Left ventricle myocardium inferior (tissue), 1 donor: ENCODE measurements at places on chromosomes 1 and 21. TPM values are rescaled to one million over a fixed set of nuclear protein-coding genes. Genes with fewer than 3 reads are reported as not detected.
A peak's percentile ranks its signal among the peaks of the same experiment; 100 is the strongest.

DNA sequence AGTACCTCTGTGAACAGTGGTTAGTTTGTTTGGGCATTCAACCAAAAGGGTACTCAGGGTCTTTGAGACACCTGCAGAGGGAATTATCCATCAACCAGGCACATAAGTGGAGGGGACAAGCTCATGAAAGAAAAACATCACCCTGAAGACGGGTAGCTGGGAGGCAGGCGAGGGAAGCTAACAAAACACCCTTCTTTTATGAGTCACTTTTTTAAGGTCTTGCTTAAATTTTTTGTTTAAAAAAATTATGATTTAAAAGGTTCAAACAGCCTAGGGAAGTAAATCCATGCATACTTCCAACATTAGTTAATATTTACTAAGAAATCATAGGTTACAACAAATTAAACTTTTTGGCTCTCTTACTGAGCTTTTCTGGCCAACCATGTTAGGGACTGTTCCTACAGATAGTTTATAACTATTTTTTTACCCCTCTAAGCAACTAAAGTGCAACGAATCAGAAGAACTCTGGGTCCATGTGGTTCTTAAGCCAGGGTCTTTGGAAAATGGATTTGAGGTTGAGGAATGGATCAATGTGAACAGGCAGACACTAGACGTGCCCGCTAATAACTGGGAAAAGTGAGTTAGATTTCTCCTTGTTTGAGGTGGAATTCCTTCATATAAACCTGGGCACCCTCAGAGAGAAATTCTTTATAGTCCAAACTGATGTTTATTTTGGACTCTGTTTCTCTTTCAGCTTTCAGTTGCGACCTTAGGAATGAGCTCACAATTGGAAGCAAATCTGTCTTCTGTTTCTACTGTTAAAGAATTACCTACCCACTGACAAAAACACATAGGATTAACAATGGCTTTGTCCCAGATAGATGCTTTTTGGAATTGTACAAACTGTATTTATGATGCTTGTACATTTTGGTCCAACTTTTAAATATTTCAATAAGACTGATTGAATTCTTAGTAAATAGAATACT, 123.0 kb downstream of the LYPLAL1 start:
- no peaks in the 10 kb centered on the region for H3K27me3 ChIP-seq
- no peak overlapping the region for H3K27ac ChIP-seq
- no peak overlapping the region for H3K4me3 ChIP-seq
- DNase-seq = no peak

- H3K36me3 ChIP-seq = no peaks in the 10 kb centered on the region
- no peaks in the 10 kb centered on the region for H3K4me1 ChIP-seq
- H3K4me3 ChIP-seq = no peak overlapping the region
- H3K27ac ChIP-seq = no peak overlapping the region
Observed at GRCh38 chr1:163974120-163974519, 584.9 kb upstream of the PBX1 start.

GRCh38 chr1:201603613-201604232, 64.8 kb downstream of the NAV1 start:
- no peak overlapping the region for H3K4me3 ChIP-seq
- no peaks in the 10 kb centered on the region for H3K27me3 ChIP-seq
- DNase-seq = no peak
- no peak overlapping the region for H3K27ac ChIP-seq
- no peaks in the 10 kb centered on the region for H3K36me3 ChIP-seq
- peaks cover 53% of the 10 kb centered on the region for H3K4me1 ChIP-seq

The HEYL gene
- 21.2 TPM for total RNA-seq

GRCh38 chr1:19315378-19316198, 3.5 kb downstream of the SLC66A1 start:
- peaks cover 14% of the 10 kb centered on the region for H3K36me3 ChIP-seq
- no peak overlapping the region for H3K27ac ChIP-seq
- H3K27me3 ChIP-seq = no peaks in the 10 kb centered on the region
- no peak overlapping the region for H3K4me3 ChIP-seq
- H3K4me1 ChIP-seq = peaks cover 36% of the 10 kb centered on the region
- no peak for DNase-seq

DNA sequence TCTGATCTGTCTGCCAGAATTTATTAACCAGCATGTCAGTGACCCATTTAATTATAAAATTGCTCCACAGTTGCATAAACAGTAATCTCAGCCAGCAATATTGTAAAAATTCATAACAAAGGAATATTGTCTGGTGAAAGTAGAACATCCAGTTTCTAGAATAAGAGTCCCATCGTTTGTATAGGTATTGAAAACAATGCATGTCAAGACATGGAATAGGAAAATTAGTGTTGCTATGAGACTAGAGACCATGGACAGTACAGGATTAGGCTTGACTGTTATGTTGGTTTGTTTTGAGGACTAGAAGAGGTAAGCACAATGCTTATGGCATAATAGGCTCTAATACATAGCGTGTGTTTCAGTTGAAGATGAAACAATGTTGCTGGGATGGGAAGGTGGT, 37.1 kb downstream of the ATF6 start:
- peaks cover 6% of the 10 kb centered on the region for H3K4me1 ChIP-seq
- no peak for DNase-seq
- H3K36me3 ChIP-seq = peaks cover 39% of the 10 kb centered on the region
- no peak overlapping the region for H3K4me3 ChIP-seq

DNA sequence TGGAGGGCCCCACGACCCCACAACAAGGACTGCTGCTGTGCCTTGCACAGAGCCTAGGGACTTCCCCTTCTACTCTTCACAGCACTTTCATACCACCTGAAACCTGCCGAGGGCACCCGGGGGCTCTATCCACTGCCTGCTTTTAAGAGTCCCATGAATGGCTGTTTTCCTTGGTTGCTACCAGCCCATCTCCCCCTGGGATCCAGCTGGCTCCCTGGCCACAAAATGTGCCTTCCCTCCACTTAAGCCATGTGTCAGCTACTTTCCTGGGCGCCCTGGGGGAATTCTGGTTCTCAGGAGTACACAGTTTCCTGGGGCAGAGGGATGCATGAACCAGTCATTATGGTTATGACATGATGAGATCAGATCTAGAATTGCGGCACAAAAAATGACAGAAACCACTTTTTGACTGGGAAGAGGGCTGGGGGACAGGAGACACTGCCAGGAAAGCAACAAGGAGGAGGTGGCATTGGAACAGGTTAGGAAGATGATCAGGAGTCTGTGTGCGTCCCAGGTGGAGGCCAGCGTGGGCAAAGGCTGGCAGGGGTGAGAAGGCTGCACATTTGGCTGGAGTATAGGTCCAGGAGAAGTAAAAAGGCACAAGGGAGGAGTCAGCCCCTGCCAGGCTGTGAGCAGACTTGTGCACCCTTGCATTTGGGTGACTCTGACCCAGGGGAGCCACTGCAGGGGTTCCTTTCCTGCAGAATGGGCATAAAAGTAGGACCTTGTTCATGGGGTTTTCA, 3.2 kb upstream of the TNFRSF8 start:
- no peak overlapping the region for H3K27ac ChIP-seq
- H3K27me3 ChIP-seq = peaks cover 50% of the 10 kb centered on the region
- H3K36me3 ChIP-seq = no peaks in the 10 kb centered on the region
- no peak for DNase-seq
- H3K4me1 ChIP-seq = peaks cover 9% of the 10 kb centered on the region
- H3K4me3 ChIP-seq = no peak overlapping the region

The PLEKHO1 gene
- 49.4 TPM for total RNA-seq

The TEDDM1 gene
- not detected for total RNA-seq

The LMX1A gene
- total RNA-seq = 0.11 TPM

DNA sequence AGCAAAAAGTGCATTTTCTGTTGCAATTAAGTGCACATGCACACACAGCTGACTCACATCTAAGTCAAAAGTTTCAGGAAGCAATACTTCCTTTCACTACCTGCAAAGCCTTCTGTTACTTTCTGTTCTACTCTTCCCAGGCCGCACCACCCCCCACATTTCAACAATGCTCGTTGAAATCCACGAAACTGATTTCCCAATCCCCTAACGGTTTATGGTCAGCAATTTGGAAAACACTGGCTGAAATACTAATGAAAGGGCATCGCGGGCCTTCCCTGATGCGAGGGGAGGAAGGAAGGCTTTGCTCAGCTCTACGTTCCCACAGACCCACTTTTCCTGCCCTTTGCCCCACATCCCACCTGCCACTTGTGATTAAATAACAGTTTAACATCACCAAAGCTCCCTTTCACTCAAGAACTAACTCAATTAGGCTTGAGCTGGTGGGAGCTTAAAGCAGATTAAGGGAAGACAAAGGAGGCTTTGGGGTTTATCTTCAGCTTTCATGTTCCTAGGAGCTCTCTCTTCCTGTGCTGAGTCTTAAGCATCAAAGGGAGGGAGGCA, 243.2 kb upstream of the RAB4A start:
- H3K36me3 ChIP-seq = no peaks in the 10 kb centered on the region
- H3K4me3 ChIP-seq = no peak overlapping the region
- no peak for DNase-seq
- H3K27ac ChIP-seq = no peak overlapping the region

The LCE1C gene
- total RNA-seq = not detected

GRCh38 chr1:223731133-223731770, 18.9 kb downstream of the CAPN2 start:
- H3K27me3 ChIP-seq = no peaks in the 10 kb centered on the region
- peak; percentile 72 for DNase-seq
- peak overlapping the region; percentile 85 for H3K27ac ChIP-seq
- H3K36me3 ChIP-seq = peaks cover 11% of the 10 kb centered on the region
- H3K4me3 ChIP-seq = peak overlapping the region; percentile 21
- H3K4me1 ChIP-seq = peaks cover 93% of the 10 kb centered on the region

GRCh38 chr1:27992276-27992675, 32.5 kb downstream of the XKR8 start:
- H3K27ac ChIP-seq = peak overlapping the region; percentile 53
- H3K4me1 ChIP-seq = peaks cover 37% of the 10 kb centered on the region
- no peak overlapping the region for H3K4me3 ChIP-seq
- no peaks in the 10 kb centered on the region for H3K27me3 ChIP-seq
- peaks cover 75% of the 10 kb centered on the region for H3K36me3 ChIP-seq

- H3K36me3 ChIP-seq = no peaks in the 10 kb centered on the region
- DNase-seq = no peak
- no peak overlapping the region for H3K27ac ChIP-seq
- no peak overlapping the region for H3K4me3 ChIP-seq
- H3K4me1 ChIP-seq = no peaks in the 10 kb centered on the region
Observed at GRCh38 chr1:181397845-181398244, 85.5 kb upstream of the CACNA1E start.
